KBM-7 (cell line): ENCODE measurements at places on chromosomes 11 and 22.

DNA sequence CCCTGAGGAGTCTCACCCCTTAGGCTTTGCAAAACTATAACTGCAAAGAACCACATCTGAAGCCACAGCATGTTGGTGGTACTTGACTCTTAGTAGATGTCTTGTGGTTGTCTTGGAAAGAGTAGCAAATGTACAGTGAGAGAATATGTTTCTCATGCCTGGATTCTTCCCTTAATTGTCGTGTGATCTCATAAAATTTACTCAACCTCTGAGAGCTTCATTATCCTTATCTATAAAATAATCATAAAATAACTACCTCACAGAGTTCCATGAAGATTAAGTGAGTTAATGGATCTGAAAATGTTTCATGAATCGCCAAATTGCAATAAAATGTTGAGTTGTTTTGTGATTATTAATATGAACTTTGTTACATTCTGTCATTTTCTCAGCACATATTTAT lies 491.5 kb downstream of the METTL15 start:
- no peak for DNase-seq

- no peak for DNase-seq
These were observed 26.1 kb upstream of the LDHA start for GRCh38 chr11:18368221-18368620.

DNA sequence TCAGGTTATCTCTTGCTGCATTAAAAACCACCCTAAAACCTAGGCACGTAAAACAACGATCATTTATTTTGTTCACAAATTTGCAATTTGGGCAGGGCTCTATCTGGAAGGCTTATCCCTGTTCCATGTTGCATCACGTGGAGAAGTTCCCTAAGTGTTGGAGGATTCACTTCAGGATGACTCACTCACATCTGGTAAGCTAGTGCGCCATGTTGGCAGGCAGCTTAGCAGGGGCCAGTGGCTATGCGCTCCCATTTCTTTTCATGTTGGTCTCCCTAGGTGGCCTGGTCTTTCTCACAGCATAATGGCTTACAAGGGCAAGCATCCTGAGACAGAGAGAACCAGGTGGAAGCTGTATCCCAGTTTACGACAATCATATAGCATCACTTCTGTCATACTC lies 226.8 kb downstream of the BLID start:
- no peak for DNase-seq

GRCh38 chr11:120815319-120816100 lies 208.4 kb upstream of the TBCEL start:
- DNase-seq, result no peak

DNA sequence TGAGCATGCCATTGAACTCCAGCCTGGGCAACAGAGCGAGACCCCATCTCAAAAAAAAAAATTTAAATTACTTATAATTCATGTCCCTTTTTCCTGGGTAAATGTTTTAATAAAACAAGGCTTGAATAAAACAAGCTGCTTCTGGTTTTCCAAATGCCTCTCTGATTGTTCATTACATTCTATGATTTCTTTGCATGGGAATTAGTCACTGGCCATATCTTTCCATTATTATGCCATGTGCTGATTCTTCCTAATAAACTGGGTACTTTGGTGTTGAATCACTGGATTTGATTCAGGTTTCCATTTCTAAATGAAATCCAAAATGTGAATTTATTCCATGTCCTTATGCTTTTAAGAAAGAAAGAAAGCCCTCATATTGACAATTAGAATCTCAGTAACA lies 42.6 kb downstream of the ZNF215 start:
- no peak for DNase-seq

GRCh38 chr11:44382656-44383240 lies 72.8 kb upstream of the ALX4 start:
- DNase-seq, result no peak

DNA sequence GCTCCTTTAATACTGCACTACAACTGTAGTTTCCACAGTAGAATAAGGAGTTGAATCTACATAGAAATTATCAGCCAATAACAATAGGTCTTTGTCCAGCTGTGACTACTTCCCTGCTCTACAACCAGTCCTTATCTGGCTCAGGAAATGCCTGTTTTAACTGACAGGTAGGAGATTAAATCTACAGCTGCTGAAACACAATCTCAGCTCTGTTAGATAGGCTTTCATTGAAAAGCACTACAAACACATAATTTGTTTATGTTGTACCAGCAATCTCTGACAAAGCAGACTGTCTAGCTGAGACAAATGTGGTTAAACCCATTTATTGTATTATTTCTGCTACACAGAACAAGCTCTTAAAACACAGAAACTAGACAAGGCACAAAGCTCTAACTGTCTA lies 230.0 kb downstream of the SOX6 start:
- DNase-seq, result no peak

- no peak for DNase-seq
These were observed 72.6 kb downstream of the CELSR1 start for GRCh38 chr22:46464701-46465344.

- no peak for DNase-seq
These were observed 3.7 kb upstream of the IRAG1 start for GRCh38 chr11:10697323-10697620.

DNA sequence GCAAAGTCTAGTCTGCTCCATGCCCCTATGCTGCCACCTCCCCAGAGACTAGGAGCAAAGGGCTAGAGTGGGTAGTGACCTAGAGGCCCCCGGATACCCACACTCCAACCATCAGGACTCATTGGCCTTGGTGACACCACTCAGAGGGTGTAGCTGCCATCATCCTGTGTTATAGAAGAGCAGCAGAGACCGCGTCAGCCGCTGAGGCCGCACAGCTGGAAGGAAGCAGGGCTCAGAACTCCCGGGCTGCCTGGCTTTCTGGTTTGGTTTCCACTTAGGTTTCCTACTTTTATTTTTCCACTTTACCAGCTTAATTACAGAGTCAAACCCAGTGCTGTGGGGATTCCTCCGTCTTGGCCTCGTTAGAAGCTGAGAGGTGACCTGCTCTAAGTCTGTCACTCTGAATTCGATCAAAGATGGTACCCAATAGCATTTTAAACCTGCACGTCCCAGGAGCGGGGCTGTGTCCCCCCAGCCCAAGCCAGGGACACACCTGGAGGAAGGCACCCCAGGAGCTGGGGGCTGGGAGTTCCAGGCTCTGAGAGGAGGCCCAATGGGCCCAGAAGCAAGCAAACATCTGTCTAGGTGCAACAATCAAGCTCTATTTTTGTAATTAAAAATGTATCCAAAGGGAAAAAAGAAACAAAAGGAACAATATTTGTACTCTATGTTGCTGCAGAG lies 2.1 kb upstream of the CDKN1C start:
- DNase-seq, result no peak

DNA sequence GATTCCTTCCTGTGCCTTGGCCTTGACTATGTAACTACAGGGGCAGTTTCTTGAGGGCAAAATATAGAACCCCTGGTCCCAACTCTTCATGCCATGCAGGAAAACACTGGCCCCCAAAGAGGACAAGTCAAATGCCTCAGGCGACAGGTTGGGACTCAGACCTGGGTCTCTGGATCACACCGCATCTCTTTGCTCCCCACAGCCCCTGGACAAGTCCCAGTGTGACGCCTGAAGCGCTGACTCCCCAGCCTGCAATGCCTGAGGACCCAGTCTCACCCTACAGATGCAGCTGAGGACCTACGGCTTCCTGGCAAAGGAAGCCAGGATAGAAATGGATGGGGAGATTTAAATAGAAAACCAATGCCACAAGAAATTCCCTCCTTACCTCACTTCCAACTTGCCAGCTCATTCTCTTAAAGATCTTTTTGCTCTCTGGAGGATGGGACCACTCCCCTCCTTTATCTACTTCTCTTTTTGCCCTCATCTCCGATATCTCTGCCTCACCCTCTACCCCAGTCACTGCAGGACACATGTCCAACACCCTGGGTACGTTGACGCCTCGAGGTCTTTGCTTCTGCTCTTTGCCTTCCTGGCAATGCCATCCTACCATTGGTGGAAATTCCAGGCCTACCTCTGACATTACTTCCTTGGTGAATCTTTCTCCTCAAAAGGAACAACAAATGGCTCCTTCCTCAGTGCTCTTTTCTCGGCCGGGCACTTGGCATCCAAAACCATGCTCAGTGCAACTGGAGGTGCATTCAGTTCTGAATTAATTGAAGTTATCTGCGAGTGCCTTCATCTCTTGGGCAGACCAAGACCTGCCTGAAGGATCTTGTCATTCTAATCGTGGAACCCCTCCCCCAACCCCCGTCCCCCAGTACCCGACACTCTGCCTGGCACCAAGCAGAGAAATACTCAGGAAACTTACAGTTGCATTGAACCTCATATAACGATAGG lies 2.0 kb upstream of the PRDM11 start:
- no peak for DNase-seq

DNA sequence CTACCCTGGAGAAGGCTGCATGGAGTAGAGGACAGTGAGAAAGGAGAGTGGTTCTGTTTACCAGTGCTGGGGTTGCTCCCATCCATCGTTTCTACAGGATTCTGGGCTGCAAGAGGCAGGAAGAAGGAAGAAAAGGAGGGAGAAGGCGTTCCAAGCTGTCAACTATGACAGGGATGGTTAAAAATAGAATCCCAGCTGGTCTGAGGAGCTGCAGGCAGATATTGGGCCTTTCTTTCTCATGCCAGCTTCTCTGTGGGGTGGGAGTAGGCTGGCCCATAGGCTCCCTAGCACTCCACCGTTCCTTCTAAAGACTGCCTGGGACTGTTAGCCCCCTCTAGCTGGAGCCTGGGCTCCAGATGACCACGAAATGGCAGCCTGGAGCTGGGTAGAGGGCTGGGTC lies 13.6 kb downstream of the CCKBR start:
- DNase-seq, result no peak

DNA sequence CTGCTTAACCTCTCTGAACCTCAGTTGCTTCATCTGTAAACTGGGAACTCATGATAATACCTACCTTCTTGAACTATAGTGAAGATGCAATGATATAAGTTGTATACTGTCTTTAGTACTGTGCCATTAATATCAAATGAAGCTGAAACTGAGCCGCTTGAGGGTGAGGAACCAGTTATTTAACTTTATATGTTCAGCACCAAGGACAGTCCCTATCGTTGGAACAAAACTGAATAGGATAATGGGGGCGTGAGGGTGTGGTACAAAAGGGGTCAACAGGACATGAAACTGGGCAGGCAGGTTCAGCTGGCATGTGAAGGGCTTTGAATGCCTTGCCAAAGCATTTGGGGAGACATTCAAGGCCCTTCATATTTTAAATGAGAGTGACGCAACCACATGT lies 112.6 kb downstream of the C11orf91 start:
- DNase-seq, result peak; percentile 4

- DNase-seq, result no peak
These were observed 46.6 kb upstream of the TCF20 start for GRCh38 chr22:42317008-42317407.

DNA sequence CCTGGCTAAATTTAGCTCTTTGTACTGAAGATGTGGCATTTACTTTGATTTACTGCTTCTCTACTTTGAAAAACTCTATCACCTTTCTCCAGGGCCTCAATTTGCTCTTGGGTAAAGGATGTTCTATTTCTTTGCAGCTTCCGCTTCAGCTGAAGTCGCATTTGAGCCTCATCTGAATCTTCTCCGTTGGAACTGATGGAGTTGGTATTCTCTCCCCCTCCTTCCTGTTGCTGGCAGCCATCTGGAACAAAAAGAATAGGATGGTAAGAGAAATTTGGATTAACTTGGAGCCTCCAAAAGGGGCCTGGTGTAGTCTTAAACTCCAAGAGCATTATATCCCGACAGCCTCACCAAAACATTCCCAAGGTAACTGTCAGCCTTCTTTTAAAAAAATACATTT lies 16.6 kb downstream of the PAX6 start:
- no peak for DNase-seq

GRCh38 chr11:76579056-76579751 lies 91.3 kb downstream of the LRRC32 start:
- no peak for DNase-seq

DNA sequence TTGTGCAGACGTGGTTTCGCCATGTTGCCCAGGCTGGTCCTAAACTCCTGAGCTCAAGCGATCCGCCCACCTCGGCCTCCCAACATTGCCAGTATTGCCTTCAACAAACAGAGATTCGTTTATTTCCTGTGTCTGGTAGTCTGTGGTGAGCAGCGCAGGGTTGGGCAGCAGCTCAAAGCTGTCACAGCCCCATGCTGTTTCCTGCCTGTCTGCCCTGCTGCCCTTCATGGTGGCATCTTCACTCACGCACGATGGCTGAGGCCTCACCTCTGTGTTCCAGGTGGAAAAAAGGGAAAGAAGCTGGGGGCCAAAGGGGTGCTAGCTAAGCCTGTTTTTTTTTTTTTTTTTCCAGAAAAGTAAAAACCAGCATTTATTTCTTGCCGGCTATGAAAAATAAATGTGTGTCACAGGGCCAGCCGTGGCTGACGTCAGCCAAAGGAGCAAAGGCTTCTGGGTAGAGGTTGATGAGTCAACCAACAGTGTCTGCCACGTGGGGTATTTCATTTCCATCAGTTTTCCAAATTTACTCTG lies 28.8 kb downstream of the TBC1D22A start:
- peak; percentile 88 for DNase-seq

DNA sequence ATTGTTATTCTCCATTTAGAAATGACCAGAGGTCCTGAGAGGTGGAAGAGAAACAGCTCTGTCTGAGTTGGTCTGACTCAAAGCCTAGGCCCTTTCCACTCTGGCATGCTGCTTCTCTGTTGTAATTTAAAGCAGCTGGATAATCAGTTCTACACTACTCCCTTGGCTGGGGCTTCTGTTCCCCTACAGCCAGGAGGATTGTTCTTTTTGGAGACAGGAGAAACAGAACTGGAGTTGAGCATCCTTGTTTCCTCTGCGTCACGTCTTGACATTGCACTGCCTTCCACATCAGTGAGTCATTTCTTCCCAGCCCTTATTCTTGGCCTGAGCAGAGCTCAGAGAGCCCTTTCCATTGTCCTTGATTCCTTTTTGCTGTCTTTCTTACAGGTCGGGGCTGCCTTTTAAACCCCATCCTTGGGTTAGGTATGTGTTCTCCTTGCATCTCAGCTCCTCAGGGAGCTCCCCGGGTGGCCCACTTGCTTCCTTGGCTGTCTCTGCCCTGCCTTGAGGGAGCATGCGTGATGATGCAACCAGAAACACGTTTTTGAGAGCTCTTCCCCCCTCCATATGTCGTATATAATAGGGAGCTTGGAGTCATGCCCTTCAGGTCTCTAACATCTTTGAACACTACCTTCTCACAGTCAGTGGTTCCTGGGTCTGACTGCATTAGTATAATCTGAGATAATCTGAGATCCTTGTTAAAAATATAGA lies 35.7 kb downstream of the CYB5R2 start:
- DNase-seq, result no peak

GRCh38 chr11:13364388-13364787 lies 86.8 kb downstream of the BMAL1 start:
- no peak for DNase-seq
